Effector CD4-positive, alpha-beta T cell (primary cell): ENCODE measurements at places on chromosomes 7 and 10.

- no peak for DNase-seq
Observed at GRCh38 chr7:77542409-77542808, 5.3 kb downstream of the PTPN12 start.

- DNase-seq, result no peak
Observed at GRCh38 chr10:93516006-93516380, 19.6 kb downstream of the CEP55 start.

DNA sequence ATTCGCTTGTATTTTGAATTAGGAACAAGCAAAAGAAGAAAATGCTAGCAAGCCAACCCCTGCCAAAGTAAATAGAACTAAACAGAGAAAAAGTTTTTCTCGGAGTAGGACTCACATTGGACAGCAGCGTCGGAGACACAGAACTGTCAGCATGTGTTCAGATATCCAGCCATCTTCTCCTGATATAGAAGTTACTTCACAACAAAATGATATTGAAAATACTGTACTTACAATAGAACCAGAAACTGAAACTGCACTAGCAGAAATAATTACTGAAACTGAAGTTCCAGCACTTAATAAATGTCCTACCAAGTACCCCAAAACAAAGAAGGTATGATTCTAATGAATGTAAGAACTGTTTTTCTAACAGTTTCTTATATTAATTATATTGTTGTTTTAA, 87.9 kb downstream of the KMT2E start:
- DNase-seq, result no peak

GRCh38 chr10:33098951-33099663, 141.1 kb upstream of the ITGB1 start:
- DNase-seq, result no peak

- no peak for DNase-seq
Observed at GRCh38 chr10:10528563-10528910, 489.1 kb upstream of the CELF2 start.

- no peak for DNase-seq
Observed at GRCh38 chr10:117351558-117351957, 23.7 kb downstream of the PDZD8 start.
